ENCODE measurements at places on chromosomes 16 and 17.

GRCh38 chr16:11524098-11524760, 62.5 kb downstream of the LITAF start:
- no peak for DNase-seq

GRCh38 chr16:47492428-47493377, 31.6 kb downstream of the PHKB start:
- DNase-seq = no peak

- no peak for DNase-seq
Observed at GRCh38 chr17:30187573-30187972, 47.9 kb downstream of the SLC6A4 start.

- no peak for DNase-seq
Observed at GRCh38 chr17:72382971-72383722, 262.3 kb downstream of the SOX9 start.

DNA sequence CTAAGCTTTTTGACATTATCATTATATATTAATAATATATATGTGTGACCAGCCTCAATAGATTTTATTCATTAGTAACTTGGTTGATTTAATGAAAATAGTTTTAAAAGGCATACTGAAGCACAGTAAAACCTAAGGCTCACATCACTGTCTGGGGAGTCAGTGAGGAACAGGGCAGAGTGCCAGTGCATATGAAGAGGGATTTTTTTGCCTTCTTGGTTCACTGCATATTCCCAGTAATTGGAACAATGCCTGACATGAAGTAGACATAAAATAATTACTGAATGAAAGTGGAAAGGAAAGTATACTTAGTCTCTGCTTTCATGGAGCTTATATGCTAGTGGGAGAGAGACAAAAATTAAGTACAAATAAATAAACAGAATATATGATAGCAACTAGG, 81.1 kb downstream of the FTO start:
- no peak for DNase-seq

Data from HuH-7.5 (cell line).